Mammary epithelial cell (primary cell): ENCODE measurements at places on chromosomes 12 and 14. TPM values are rescaled to one million over a fixed set of nuclear protein-coding genes. Genes with fewer than 3 reads are reported as not detected.

DNA sequence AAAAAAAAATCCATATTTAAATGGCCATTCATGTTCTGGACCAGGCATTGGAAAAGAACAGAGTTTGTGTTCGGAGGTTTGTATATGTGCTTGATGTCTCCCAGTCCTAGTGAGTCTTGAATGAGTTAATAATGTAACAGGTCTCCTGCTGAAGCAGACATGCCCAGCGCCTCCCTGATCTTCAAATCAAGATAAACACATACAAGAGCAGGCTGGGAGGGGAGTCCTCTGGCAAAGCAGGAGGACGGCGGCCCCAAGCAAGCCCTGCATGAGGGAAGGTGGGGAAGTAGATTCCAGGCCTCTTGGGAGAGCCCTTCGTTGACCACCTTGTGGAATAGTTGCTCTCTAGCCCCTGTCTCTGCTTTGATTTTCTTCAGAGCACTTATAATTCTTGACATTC lies 156.3 kb downstream of the ZFP36L1 start:
- no peak for DNase-seq

DNA sequence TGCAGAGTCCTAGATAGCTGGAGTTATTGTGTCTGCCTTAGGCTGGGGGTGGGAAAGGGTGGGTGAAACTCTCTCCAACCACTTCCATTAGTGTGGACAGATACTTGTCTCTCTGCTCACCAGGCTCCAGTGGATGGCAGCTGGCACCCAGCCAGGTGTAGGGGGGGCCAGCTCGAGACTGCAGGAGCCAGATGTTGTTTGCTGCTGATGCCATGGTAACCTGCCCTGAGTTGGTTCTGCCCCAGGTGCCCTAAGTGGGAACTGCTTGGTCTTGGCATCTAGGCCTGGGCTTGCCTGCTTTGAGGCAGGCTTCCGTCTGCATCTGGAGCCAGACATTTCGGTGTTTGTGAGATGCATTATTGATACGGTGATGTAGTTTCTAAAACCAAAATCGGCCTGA lies 82.2 kb downstream of the ADCK1 start:
- DNase-seq: peak; percentile 18

The IFNG-AS1 gene
- not detected for total RNA-seq

DNA sequence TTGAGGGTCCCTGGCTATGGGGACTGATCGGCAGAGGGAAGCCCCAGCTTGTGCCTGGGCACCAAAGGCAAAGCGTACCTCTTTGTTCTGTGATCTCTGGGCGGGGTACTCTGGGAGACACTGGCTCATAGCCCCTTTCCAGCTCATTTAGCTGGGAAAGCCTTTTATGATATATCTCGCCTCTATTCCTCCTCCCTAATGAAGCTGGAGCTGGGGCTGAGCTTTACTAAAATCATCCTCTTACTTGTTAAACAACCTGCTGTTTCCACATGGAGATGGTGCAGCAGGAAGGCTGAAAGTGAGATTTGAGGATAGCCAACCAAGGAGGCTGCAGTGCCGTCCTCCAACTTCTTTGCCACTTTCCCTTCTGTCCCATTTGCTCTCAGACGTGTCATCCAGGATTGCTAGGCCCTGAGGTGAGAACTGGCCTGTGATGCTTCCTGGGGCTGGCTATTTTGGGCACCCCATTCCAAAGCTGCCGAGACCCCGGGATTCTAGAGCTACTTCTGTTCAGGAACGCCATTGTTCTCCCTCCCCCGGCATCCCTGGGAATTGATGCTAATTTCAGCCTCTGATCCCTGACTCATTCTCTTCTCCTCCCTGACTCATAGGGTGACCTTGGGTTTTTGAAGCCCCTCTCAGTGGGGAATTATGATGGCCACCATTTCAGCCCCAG lies 16.0 kb downstream of the PDE1B start:
- no peak for DNase-seq

DNA sequence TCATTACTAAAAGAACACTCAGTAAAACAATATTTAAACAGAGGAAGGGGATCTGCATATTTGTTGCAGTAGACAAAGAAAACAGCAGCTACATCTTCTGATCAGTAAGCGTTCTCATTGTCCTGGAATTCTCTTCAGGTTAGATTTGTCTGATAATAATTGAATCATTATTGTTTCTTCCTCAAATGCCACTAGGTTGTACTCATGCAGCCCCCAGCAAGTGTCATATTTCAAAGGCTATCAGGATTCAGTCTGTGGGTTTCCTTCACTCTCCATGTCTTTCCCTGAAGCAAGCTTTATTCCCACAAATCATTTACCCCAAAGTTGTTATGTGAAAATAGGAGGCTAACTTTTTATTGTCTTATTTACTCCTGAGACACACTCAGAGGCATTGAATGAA lies 14.7 kb downstream of the PIK3C2G start:
- DNase-seq: peak; percentile 70

GRCh38 chr12:91400271-91400670 lies 217.7 kb upstream of the DCN start:
- DNase-seq: no peak

- DNase-seq: no peak
Measured at GRCh38 chr12:27505761-27506160, 18.2 kb upstream of the PPFIBP1 start.

- DNase-seq: no peak
Measured at GRCh38 chr14:23528555-23528954, 23.0 kb downstream of the ZFHX2 start.

The TC2N gene
- total RNA-seq: 21.1 and 29.6 TPM in 2 replicates
